ENCODE measurements at places on chromosomes 3 and 15.
A peak's percentile ranks its signal among the peaks of the same experiment; 100 is the strongest.

GRCh38 chr3:194322678-194323211, 28.4 kb downstream of the CPN2 start:
- DNase-seq: no peak

DNA sequence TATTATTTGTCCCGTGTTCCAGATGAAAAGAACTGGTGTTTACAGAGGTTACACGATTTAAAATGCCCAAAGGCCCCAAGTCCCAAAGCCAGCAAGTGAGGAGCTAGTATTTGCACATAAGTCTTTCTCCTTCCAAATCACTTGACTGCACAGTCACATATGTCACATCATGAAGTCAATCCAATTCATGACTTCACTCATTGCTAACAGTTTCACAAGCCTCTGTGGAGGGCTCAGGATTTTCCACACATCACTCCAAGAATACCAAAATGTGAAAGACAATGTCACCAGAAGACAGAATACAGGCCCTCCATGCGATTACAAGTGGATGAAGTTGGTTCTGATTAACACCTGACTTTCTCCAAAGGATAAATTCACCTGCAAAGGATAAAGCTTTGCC, 283.1 kb upstream of the UBE2E2 start:
- DNase-seq: no peak

- DNase-seq: no peak
Measured at GRCh38 chr3:133983126-133983525, 46.6 kb downstream of the SLCO2A1 start.

GRCh38 chr3:77746892-77747291, 707.0 kb downstream of the ROBO2 start:
- no peak for DNase-seq

DNA sequence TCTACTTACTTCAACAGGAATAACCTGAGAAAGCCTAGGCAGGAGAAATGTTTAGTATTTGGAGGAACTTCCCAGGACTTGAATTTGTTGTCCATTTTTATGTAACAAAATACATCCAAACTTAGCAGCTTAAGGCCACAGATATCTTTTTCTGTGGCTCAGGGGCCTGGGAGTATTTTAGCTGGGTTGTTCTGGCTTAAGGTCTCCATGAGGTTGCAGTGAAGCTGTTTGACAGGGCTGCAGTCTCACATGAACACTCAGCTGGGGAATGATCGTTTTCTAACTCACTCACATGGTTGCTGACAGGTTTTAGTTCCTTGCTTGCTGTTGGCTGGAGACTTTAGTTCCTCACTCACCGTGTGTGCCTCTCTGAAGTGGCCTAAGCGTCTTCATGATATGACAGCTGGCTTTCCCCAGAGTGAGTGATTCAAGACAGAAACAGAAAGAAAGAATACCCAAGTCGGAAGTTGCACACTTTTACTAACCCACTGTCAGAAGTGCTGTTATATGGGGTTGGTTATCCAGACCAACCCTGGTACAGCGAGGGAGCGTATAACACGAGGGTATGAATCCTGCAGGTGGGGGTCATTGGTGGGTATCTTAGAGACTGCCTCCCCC, 229.7 kb upstream of the TBL1XR1 start:
- DNase-seq: peak; percentile 13

- no peak for DNase-seq
Measured at GRCh38 chr3:44960387-44961026, 15.5 kb downstream of the ZDHHC3 start.
